ENCODE measurements at places on chromosomes 6 and 20. TPM values are rescaled to one million over a fixed set of nuclear protein-coding genes. Genes with fewer than 3 reads are reported as not detected.

SYNDIG1 gene
- 2.8 TPM for total RNA-seq

WFDC12 gene
- not detected for total RNA-seq

SLC17A9 gene
- 1.6 TPM for total RNA-seq

FUCA2 gene
- 24.9 TPM for total RNA-seq

SLC17A1 gene
- total RNA-seq, result not detected

GSTA2 gene
- total RNA-seq, result not detected

HLA-DOA gene
- total RNA-seq, result 8.2 TPM

LINC00237 gene
- not detected for total RNA-seq

ARHGAP18 gene
- total RNA-seq, result 12.6 TPM

GRCh38 chr20:58693226-58694006 lies 816 bp downstream of the NPEPL1 start:
- peaks cover 11% of the 10 kb centered on the region for H3K4me1 ChIP-seq
- no peaks in the 10 kb centered on the region for H3K36me3 ChIP-seq
- H3K4me3 ChIP-seq, result peak overlapping the region; percentile 58
- no peak for DNase-seq

GRCh38 chr6:47917202-47917601 lies 135.4 kb downstream of the OPN5 start:
- no peaks in the 10 kb centered on the region for H3K36me3 ChIP-seq
- no peak overlapping the region for H3K27ac ChIP-seq
- no peak for DNase-seq
- H3K27me3 ChIP-seq, result no peaks in the 10 kb centered on the region

DNA sequence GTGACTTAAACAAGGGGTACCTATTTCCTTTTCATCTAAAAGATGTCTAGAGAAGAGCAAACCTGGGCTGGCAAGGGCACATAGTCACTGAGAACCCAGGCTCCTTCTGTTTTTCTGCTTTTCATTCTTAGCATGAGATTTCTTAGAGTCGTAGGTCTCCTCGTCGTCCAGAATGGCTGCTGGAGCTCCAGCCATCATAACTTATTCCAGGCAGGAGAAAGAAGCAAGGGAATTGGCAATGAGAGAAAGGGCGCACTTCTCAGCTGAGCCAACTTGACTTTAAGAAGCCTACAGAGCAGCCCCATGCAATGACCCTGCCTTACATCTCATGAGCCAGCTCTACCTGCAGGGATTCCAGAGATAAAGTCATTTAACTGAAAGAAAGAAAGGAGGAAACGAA lies 213.4 kb downstream of the BMP7 start:
- no peak overlapping the region for H3K27ac ChIP-seq
- H3K36me3 ChIP-seq, result no peaks in the 10 kb centered on the region
- H3K4me1 ChIP-seq, result no peaks in the 10 kb centered on the region
- DNase-seq, result no peak
- no peak overlapping the region for H3K4me3 ChIP-seq

GRCh38 chr6:21406316-21406715 lies 187.2 kb upstream of the SOX4 start:
- no peaks in the 10 kb centered on the region for H3K36me3 ChIP-seq
- no peaks in the 10 kb centered on the region for H3K4me1 ChIP-seq
- no peak overlapping the region for H3K4me3 ChIP-seq
- DNase-seq, result no peak

GRCh38 chr20:51769976-51770615 lies 1.9 kb upstream of the ATP9A start:
- H3K4me1 ChIP-seq, result no peaks in the 10 kb centered on the region
- H3K27me3 ChIP-seq, result no peaks in the 10 kb centered on the region
- H3K27ac ChIP-seq, result no peak overlapping the region
- DNase-seq, result no peak
- H3K4me3 ChIP-seq, result no peak overlapping the region

DNA sequence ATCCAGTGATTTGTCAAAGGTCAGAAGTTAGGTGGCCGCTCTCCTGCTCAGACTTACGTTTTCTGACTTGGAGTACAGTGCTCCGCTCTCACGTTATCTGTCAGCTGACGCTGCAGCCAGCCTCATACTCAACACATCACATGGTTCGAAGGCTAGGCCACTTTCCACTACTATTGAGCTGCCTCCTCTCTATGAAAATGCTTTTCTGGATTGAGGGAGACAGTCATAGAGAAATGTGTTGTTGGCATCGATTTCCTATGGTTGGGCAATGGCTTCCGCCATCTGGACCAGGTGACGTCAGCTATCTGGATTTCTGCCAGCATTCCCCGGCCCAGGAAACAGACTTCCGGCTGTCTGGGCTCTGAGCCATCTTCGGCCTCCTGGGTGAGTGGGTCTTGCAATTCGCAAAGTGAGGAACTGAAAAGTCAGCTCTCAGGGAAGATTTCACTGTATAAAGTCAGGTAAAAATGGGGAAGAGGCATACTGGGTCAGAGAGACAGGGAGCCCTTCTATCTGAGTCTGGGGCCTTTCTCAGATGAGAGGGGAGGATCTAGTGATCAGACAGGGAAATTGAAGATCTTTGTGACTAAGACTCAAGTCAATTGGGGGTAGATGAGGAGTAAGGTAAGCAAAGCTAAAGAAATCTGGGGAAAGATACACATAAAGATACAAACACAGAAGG lies 37.5 kb upstream of the IER3 start:
- H3K36me3 ChIP-seq, result no peaks in the 10 kb centered on the region
- peak; percentile 98 for DNase-seq
- H3K27me3 ChIP-seq, result no peaks in the 10 kb centered on the region

DNA sequence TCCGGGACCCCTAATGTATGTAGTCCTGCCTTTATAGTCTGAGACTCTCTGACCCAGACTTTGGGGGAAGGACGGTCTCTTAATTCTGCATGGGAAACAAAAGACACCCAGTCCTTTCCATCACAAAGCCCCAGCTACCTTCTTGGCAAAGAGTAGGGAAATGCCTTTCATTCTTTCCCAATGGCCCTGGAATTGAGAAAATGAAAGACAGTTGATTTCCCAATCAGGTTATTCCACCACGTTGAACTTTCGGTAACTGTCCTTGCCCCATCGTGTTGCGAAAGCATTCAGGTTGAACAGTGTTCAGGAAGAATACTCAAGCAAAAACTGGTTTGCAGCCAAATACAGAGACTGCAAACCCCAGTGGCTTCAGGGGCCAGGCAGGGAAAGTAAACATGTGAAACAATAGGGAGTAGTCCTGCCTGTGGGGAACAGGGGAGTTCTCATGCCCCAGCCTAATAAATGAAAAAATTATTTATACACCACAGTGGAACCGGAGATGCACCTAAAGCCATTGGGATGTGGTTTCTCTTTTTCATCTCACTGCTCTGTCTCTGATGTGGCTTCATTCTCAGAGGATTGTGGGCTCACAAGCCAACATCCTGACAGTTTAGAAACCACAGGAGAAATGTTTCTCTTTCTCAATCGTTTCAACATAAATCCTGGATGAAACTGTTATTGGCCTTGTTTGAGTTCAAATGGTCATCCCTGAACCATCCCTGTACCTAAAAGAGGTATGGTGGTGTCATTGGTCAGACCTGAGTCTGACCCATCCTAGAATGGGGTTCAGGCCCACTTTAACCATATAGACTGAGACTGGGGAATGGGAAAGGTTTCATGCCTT lies 44.2 kb upstream of the SLC9A8 start:
- H3K27me3 ChIP-seq, result no peaks in the 10 kb centered on the region
- peak; percentile 60 for DNase-seq
- peak overlapping the region; percentile 68 for H3K27ac ChIP-seq
- H3K4me1 ChIP-seq, result peaks cover 6% of the 10 kb centered on the region

DNA sequence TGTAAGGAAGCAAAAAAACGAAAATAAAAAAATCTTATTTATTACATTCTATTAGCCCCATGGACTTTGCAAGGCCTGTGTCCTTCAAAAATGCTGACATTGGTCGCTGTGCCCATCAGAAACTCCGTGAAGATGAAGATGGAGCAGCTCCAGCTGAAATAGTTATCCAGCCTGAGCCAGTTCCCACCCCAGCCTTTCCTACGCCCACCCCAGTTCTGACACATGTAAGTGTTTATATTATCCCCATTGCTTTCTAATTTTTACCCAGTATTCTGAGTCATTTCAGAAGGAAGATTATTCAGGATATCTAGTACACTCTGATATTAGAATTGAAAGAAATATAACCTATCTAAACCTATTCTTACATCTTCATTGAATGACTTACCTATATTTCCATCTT lies 217.7 kb downstream of the ARHGAP18 start:
- no peak overlapping the region for H3K27ac ChIP-seq
- no peaks in the 10 kb centered on the region for H3K4me1 ChIP-seq
- H3K27me3 ChIP-seq, result no peaks in the 10 kb centered on the region
- H3K4me3 ChIP-seq, result no peak overlapping the region
- no peaks in the 10 kb centered on the region for H3K36me3 ChIP-seq

DNA sequence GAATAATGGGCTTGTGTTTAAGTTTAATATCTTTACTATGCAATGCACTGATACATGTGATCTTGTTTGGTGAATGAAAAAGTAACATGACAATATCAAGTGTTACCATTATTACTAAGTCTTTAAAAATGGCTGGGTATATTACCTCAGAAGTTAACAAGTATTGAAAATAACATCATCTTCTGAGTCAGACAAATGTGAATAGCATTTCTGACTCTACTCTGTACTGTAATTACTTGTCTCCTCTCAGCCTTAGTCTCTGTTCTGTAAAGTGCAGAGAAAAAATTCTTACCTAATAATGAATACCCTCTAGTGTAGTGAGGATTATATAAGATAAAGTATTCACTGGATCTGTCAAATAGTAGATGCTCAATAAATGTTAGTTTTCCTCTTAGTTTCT lies 47.0 kb upstream of the GCLC start:
- no peak overlapping the region for H3K4me3 ChIP-seq
- H3K4me1 ChIP-seq, result no peaks in the 10 kb centered on the region
- H3K27me3 ChIP-seq, result no peaks in the 10 kb centered on the region
- DNase-seq, result no peak
- no peaks in the 10 kb centered on the region for H3K36me3 ChIP-seq
- no peak overlapping the region for H3K27ac ChIP-seq

GRCh38 chr6:88629838-88630494 lies 333.5 kb downstream of the RNGTT start:
- H3K27ac ChIP-seq, result no peak overlapping the region
- H3K4me1 ChIP-seq, result no peaks in the 10 kb centered on the region
- H3K27me3 ChIP-seq, result no peaks in the 10 kb centered on the region
- no peaks in the 10 kb centered on the region for H3K36me3 ChIP-seq

GRCh38 chr6:10598084-10598960 lies 77.2 kb downstream of the GCNT2 start:
- H3K27me3 ChIP-seq, result no peaks in the 10 kb centered on the region
- no peak for DNase-seq
- no peaks in the 10 kb centered on the region for H3K4me1 ChIP-seq

DNA sequence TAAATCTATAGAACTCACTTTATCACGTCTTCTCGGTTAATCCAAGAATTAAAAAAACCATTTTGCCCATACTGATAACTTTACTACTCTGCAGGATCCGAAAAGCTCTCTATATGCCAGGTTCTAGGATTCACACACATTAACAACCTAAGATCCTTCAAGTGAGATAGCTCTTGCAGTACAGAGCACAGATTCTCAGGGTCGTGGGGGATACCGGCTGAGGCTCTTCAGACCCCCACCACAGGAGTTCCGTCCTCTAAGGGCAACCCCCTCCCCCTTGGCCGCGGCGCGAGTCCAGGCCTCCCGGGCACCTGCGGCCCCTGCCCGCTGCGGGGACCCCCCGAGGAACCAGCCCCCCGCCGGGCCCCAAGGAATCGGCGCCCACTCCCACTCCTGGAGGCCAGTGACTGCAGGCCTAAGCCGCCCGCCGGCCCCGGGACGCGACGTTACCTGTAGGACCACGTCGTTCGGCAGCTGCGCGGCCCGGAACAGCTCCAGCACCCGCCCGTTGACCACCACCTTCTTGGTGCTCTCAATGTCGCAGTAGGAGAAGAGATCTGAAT lies 892 bp downstream of the REPS1 start:
- no peaks in the 10 kb centered on the region for H3K4me1 ChIP-seq
- no peaks in the 10 kb centered on the region for H3K27me3 ChIP-seq
- H3K36me3 ChIP-seq, result no peaks in the 10 kb centered on the region
- peak overlapping the region; percentile 80 for H3K4me3 ChIP-seq
- H3K27ac ChIP-seq, result peak overlapping the region; percentile 85

GRCh38 chr20:49569411-49570115 lies 1.6 kb upstream of the PTGIS start:
- peak; percentile 79 for DNase-seq
- peak overlapping the region; percentile 98 for H3K27ac ChIP-seq

DNA sequence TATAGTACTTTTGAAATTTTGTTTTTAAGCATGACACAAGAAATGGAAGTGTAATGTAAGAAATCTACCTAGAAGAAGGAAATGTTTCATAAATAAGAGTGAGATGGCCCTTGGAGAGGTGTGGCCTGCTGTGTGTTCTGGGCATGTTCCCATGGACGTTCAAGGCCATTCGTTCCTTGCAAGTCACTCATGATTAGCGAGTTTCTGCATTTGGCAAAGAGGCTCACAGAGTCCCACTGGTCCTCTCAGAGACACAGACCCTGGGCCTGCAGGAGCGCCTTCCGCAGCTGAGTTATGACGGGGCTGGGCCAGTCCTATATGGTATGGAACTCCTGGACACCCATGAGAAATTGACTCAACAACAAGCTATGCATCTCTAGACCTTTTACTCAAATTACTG lies 7.2 kb downstream of the THBS2 start:
- no peak overlapping the region for H3K27ac ChIP-seq
- no peak for DNase-seq
- no peaks in the 10 kb centered on the region for H3K36me3 ChIP-seq
- no peaks in the 10 kb centered on the region for H3K27me3 ChIP-seq

- H3K27me3 ChIP-seq, result no peaks in the 10 kb centered on the region
- H3K36me3 ChIP-seq, result no peaks in the 10 kb centered on the region
- no peak overlapping the region for H3K27ac ChIP-seq
- no peaks in the 10 kb centered on the region for H3K4me1 ChIP-seq
Observed at GRCh38 chr6:5455142-5455541, 193.8 kb downstream of the FARS2 start.

GRCh38 chr20:38170219-38170825 lies 5.3 kb upstream of the TGM2 start:
- no peaks in the 10 kb centered on the region for H3K4me1 ChIP-seq
- no peaks in the 10 kb centered on the region for H3K27me3 ChIP-seq
- no peak overlapping the region for H3K4me3 ChIP-seq
- H3K36me3 ChIP-seq, result no peaks in the 10 kb centered on the region

GRCh38 chr6:135002974-135003703 lies 51.5 kb downstream of the HBS1L start:
- no peaks in the 10 kb centered on the region for H3K27me3 ChIP-seq
- H3K36me3 ChIP-seq, result no peaks in the 10 kb centered on the region
- H3K4me1 ChIP-seq, result no peaks in the 10 kb centered on the region
- H3K27ac ChIP-seq, result no peak overlapping the region

DNA sequence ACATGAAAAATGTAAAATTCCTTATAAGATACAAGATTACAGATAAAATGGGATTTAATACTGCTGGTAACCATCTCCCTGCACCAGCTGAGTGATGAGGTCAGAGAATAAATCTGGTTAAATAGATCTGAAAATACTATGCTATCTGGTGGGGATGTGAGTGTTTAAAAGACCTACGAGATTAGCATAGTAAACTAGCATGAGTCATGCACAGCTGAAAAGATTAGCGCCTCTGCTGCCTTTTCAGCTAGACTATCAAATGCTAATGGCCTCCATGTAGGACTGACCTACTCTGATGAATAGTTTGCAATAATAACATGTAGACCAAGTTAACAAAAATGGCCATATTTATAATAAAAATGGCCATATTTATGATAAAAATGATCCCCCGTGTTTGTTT lies 553.3 kb downstream of the C6orf118 start:
- no peaks in the 10 kb centered on the region for H3K27me3 ChIP-seq
- DNase-seq, result no peak
- H3K27ac ChIP-seq, result no peak overlapping the region
